ENCODE measurements at places on chromosomes 3 and 15. TPM values are rescaled to one million over a fixed set of nuclear protein-coding genes. Genes with fewer than 3 reads are reported as not detected.

The OR5K2 gene
- not detected for total RNA-seq

The C3orf22 gene
- not detected for total RNA-seq

The GRK7 gene
- total RNA-seq = not detected

The CCR1 gene
- total RNA-seq = 0.80 TPM

The DIS3L gene
- 26.3 TPM for total RNA-seq

- no peak overlapping the region for H3K4me3 ChIP-seq
- H3K36me3 ChIP-seq = no peaks in the 10 kb centered on the region
- H3K27me3 ChIP-seq = no peaks in the 10 kb centered on the region
These were observed 27.2 kb upstream of the SLC6A6 start for GRCh38 chr3:14375192-14375591.

GRCh38 chr3:132626955-132627354, 29.9 kb downstream of the ACKR4 start:
- H3K4me1 ChIP-seq = peaks cover 4% of the 10 kb centered on the region
- peaks cover 17% of the 10 kb centered on the region for H3K36me3 ChIP-seq
- H3K27me3 ChIP-seq = no peaks in the 10 kb centered on the region

DNA sequence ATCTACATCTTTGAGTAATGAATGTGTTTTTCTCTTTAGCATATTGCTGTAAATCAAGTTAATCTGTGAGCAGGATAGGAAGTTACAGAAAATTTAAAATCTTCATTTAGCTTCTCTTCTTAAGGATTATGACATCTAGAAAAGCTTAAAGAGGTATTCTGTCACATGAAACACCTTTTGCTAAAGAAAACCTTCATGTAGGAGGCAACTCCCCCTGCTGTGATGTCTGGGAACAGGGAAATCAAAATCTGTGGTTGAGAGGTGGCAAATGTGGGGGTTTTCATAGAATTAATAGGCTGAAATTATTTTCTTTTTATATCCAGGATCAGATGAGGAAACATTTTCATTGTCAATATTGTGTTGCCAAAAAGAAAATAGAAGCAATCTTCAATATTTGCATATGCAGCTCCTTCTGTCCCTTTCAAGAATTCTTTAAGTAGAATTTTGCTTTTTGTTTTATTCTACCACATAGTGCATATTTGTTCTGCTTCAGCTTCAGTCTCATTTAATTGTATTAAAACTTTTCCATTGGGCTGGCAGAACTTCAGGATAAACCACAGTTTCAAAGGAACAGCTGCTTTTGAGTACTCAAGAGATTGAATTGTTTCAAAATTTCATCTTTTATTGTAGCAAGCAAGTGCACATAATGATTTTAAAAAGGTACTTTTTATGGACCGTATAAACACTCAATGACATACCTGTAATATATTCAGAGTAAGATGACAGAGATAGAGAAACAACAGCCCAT, 128.4 kb downstream of the RAP2B start:
- H3K27me3 ChIP-seq = no peaks in the 10 kb centered on the region
- DNase-seq = no peak
- H3K4me1 ChIP-seq = peaks cover 46% of the 10 kb centered on the region
- no peaks in the 10 kb centered on the region for H3K36me3 ChIP-seq
- no peak overlapping the region for H3K4me3 ChIP-seq
- H3K27ac ChIP-seq = no peak overlapping the region

GRCh38 chr3:7484636-7485035, 623.7 kb downstream of the GRM7 start:
- no peaks in the 10 kb centered on the region for H3K27me3 ChIP-seq
- DNase-seq = no peak
- H3K27ac ChIP-seq = no peak overlapping the region
- H3K36me3 ChIP-seq = no peaks in the 10 kb centered on the region
- H3K4me1 ChIP-seq = no peaks in the 10 kb centered on the region

DNA sequence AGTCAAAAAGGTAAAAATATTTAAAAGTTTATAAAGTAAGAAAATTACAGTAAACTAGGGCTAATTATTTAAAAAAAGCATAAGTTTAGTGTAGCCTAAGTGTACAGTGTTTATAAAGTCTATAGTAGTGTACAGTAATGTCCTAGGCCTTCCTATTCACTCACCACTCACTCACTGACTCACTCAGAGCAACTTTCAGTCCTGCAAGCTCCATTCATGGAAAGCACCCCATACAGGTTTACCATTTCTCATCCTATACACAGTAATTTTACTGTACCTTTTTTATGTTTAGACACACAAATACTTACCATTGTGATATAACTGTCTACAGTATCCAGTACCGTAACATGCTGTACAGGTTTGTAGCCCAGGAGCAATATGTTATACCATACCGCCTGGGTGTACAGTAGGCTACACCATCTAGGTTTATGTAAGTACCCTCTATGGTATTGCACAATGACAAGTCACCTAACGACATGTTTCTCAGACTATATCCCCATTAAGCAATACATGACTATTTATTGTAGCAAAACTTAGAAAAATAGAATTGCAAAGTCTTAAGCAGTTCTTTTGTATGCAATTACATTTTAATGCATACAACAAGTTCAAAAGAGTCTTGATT, 19.5 kb downstream of the AVEN start:
- H3K27me3 ChIP-seq = no peaks in the 10 kb centered on the region
- peaks cover 13% of the 10 kb centered on the region for H3K4me1 ChIP-seq
- H3K4me3 ChIP-seq = no peak overlapping the region
- no peak for DNase-seq

DNA sequence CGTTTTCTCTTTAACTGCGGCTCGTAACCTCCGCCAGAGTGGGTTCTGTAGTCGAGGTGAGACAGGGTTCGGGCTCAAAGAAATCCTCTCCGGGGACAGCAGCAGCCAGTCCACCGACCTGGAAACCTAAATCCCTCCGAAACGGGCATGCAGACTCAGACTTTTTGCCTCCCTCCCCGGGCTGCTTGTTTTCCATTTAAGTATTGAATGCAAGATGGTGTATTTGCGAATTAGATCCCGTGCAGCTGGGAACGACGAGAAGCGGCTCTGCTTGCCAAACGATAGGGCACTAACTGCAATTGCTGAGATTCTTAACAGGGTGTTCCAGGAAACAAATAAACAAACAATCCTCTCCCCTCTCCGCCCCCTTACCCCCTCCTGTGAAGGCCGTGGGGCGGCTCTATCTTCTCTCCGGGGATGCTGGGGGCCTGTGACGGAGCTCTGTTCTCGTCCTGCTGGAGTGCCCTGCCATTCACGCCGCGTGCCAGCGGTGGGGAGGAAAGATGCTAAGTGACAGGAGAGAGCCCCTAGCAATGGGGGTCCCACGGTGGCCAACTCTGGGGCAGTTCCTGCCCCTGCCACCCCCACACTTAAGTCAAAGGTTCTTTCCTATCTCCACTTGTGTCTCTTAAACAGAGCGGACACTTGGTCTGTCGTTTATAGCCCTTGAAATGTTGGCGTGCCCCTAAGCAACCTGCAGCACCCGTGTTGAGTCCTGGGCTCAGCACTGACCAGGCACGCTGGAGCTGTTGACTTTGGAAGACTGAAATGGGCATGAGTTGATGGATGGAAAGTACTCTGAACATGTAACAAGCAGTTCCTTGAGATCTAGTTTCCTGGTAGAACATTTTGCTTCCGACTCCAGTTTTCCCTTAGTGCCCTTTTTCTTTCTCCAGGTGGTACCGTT, 1.3 kb upstream of the ETV5 start:
- peaks cover 81% of the 10 kb centered on the region for H3K27me3 ChIP-seq
- no peaks in the 10 kb centered on the region for H3K36me3 ChIP-seq
- H3K4me3 ChIP-seq = peak overlapping the region; percentile 67
- H3K4me1 ChIP-seq = peaks cover 41% of the 10 kb centered on the region

- H3K36me3 ChIP-seq = no peaks in the 10 kb centered on the region
- H3K4me3 ChIP-seq = no peak overlapping the region
- peaks cover 2% of the 10 kb centered on the region for H3K4me1 ChIP-seq
- H3K27me3 ChIP-seq = no peaks in the 10 kb centered on the region
- no peak overlapping the region for H3K27ac ChIP-seq
These were observed 61.3 kb downstream of the ZDHHC19 start for GRCh38 chr3:196149831-196150301.

DNA sequence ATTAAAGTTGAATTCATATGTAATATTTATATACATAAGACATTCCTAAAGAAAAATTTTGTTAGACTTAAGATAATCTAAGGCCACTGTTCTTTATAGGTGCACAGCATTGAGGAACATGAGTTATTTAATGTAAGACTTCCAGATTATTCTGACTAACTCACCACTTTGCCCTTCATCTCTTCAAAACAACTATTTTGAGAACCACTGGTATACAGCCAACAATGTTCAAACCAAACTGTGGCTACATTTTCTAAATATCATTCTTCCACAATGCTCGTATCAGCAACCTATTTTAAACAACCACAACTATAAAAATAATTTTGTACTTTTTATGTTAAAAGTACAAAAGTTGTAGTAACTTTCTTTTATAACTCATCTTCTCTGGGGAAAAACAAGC, 199.8 kb upstream of the ALCAM start:
- no peak overlapping the region for H3K27ac ChIP-seq
- no peak overlapping the region for H3K4me3 ChIP-seq
- DNase-seq = no peak
- peaks cover 2% of the 10 kb centered on the region for H3K27me3 ChIP-seq

DNA sequence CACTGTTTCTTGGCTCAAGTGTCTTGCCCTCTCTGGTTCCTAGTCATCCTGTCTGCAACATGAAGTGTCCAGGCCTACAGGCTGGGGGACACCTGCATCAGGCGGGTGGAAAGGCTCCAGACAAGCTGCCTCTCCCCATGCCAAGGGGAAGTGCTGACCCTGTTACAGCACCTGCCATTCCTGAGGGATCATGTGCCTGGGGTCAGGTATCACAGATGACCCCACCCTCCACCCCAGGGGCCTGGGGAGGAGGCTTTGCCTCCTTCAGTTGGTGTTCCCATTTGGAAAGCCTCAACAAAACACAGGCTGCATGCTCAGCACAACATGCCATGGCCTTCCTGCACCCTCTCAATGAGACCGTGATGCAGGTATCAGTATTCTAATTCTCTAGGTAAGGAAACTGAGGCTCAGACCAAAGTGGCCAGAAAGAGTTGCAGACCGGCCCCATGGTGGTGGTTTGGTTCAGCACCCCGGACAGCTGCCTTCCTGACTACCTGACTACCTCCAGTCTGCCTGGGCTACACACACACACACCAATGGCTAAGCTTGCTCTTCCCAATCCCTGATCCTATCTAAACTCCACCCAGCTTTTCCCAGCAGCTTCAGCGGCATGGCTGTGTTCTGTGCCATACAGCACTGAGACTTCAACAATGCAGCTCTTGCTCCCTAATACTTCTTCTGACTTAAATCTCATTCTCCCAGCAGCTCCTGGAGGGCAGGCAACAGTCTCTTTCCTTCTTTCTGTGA, 69.7 kb upstream of the LINGO1 start:
- DNase-seq = peak; percentile 23
- H3K4me1 ChIP-seq = no peaks in the 10 kb centered on the region
- no peak overlapping the region for H3K27ac ChIP-seq
- H3K36me3 ChIP-seq = no peaks in the 10 kb centered on the region
- no peak overlapping the region for H3K4me3 ChIP-seq

- no peak for DNase-seq
- H3K27me3 ChIP-seq = no peaks in the 10 kb centered on the region
- H3K4me1 ChIP-seq = no peaks in the 10 kb centered on the region
- H3K4me3 ChIP-seq = no peak overlapping the region
- no peaks in the 10 kb centered on the region for H3K36me3 ChIP-seq
These were observed 87.9 kb downstream of the WDR72 start for GRCh38 chr15:53671545-53671944.

DNA sequence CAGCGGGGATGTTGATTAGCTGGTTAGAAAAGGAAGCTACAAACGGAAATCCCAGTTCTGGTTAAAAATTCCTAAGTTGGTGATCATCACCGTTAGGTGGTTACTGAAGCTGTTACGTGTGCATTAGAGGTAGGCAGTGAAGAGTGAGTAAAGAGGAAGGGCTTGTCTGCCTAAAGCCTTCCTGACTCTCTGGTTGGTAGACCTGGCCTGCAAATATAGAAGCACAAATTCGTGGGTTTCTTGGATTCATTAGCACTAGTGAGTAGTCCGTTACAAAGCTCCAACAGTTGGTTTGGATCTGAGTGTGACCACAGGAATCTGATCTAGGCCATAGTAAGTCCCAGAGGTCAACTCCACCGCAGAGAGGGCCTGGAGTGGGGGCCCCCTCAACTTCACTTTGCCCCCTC, 174.0 kb upstream of the TP63 start:
- no peak for DNase-seq
- no peaks in the 10 kb centered on the region for H3K36me3 ChIP-seq
- no peaks in the 10 kb centered on the region for H3K4me1 ChIP-seq
- H3K27ac ChIP-seq = no peak overlapping the region
- H3K4me3 ChIP-seq = no peak overlapping the region
- H3K27me3 ChIP-seq = no peaks in the 10 kb centered on the region

DNA sequence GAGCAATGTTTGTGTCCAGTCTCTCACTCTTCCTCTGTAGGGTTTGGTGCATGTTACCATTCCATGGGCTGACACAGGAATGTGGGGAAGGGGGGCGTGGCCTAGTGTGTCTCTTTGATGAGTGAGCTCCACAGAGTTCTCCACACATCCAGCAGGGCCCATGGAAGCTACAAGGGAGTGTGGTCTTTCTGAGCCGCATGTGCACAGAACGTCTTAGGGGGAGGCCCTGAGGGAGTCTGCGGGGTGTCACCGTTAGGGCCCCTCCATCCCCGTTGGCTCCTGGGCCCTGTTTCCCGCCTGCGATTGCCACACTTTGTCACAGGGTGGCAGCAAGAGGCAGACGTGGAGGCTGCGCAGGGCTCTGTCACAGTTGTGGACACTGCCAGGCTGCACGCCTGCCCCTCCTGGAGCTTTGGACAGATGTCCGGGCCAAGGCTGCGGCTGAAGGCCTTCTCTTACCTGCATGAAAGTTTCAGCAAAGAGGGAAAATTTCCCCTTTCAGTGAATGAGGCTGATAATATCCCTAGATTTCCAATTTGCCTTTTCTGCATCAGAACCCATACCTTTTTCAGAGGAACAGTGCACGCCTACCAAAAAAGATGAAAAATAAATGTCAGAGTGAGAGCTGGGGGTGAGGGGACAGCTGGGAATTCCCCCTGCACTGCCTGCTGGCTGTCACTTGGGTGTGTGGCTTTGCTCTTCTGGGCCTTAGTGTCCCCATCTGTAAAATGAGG, 24.3 kb downstream of the CACNA2D3 start:
- peaks cover 12% of the 10 kb centered on the region for H3K27me3 ChIP-seq
- no peak for DNase-seq
- no peaks in the 10 kb centered on the region for H3K4me1 ChIP-seq
- H3K27ac ChIP-seq = no peak overlapping the region
- H3K36me3 ChIP-seq = no peaks in the 10 kb centered on the region

- no peak overlapping the region for H3K27ac ChIP-seq
- peaks cover 2% of the 10 kb centered on the region for H3K36me3 ChIP-seq
- H3K4me3 ChIP-seq = no peak overlapping the region
- H3K4me1 ChIP-seq = peaks cover 3% of the 10 kb centered on the region
- DNase-seq = no peak
- peaks cover 34% of the 10 kb centered on the region for H3K27me3 ChIP-seq
These were observed 2.9 kb downstream of the CADPS start for GRCh38 chr3:62872318-62872717.
